ENCODE measurements at places on chromosomes 5 and 9.

- no peak for DNase-seq
These were observed 10.4 kb downstream of the CCL28 start for GRCh38 chr5:43401827-43402226.

DNA sequence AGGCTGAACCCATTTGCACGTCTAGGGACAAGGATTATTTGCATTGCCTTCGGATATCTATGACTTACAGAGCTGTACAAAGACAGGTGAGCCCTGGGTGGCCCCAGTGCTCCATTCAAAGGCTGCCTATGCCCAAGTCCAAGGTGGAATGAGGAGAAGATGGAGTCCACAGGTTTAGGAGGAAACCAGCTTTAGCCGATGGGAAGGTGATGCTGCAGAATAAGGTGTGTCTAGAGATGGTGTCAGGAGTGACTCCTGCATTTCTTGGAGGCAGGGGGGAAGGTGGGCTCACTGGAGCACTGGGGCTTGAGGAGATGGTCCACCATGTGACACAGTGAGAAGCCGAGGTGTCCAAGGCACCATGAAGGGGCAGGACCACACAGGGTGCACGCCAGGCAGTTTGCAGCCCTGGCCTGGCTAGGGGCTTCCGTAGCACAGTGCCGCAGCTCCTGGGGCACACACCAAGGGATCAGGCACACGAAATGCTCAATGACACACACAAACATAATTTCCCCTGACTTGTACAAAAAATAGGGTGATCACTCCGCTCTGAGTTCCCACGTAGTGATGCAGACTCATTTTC, 32.1 kb downstream of the SEMA4D start:
- no peak for DNase-seq

GRCh38 chr9:118782790-118783463, 586.3 kb downstream of the BRINP1 start:
- no peak for DNase-seq

DNA sequence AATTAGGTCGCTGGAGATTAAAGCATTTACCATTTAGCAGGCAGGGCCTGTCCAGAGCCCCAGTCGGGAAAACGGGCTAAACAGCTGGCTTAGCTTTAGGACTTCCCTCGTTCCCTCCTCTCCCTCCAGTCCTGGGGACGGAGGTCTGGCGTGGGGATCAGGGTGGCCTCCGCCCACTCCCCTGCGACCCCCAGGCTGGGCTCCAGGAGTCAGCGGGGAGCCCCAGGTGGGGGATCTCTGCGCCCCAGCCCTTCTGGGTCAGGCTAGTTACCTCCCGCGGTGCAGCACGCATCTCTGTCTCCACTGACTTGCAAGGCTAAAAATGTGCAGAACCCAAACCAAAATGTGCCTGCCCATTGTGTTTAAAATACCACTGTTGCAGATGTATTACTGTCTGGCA, 16.2 kb upstream of the CAMSAP1 start:
- DNase-seq, result no peak

DNA sequence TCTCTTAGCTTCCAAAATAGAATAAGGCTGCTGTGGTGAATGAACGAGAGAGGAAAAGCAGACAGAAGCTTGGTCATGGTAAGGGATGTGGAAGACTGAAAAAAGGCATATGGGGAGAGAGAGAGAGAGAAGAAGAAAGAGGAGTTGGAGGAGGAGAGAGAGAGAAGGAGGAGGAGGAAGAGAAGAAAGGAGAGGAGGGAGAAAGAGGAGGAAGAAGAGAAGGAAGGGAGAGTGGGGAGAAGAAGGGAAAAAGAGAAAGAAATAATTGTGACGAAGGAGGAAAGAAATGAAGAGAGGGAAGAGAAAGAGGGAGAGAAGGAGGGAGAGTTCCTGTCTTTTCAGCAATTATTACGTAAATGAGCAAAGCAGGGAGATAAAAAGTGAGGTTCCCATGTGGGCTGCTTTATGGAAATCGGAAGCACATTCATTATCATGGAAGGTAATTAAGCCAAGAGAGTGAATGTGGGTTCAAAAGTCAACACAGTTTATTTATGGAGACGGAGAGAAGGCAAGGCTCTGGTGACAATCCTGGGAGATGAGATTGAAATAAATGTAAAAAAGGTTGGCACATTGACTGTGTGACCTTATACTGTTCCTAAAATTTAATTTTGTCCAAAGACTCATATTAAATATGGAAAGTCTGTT, 611.2 kb downstream of the KIF4B start:
- DNase-seq, result no peak

GRCh38 chr9:14935964-14936363, 25.7 kb upstream of the FREM1 start:
- no peak for DNase-seq

GRCh38 chr5:119943148-119943547, 313.8 kb downstream of the FAM170A start:
- peak; percentile 9 for DNase-seq

GRCh38 chr9:134938346-134939079, 20.8 kb upstream of the FCN1 start:
- no peak for DNase-seq

DNA sequence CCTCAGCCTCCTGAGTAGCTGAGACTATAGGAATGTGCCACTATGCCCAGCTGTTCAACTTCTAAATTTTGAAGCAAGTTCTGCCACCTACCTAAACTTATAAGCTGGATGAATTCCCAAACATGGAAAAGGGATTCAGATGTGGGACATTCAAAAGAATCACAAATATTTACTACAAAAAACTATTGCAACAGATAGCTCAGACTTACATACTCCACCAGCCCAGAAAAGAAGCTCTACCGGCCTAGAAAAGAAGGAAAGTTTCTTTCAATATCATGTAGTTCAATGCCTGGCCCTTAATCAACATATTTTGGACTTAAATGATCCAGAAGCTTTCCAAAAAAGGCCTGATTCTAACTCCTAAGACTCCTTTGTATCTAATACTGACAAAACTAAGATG, 23.8 kb downstream of the SH3RF2 start:
- no peak for DNase-seq

DNA sequence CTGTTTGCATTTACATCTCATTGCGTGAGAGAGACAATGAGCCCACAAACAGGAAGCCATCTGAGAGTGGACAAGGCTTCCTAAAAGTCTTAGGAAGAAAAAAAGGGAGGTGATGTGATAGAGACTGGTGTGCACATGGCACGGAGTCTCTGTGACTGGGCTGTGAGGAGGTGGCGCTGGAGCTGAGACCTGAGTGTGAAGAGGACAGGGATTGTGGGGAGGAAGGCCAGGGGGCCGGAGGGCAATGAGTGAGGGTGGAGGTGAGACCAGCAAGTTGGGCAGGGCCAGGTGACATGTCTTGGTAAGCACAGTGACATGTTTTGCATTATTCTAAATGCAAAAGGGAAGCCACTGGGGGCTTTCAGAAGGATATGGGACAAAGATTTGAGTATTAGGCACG, 45.0 kb downstream of the TSPAN17 start:
- DNase-seq, result no peak

- DNase-seq, result no peak
These were observed 32.3 kb downstream of the GLRA1 start for GRCh38 chr5:151892393-151892792.

DNA sequence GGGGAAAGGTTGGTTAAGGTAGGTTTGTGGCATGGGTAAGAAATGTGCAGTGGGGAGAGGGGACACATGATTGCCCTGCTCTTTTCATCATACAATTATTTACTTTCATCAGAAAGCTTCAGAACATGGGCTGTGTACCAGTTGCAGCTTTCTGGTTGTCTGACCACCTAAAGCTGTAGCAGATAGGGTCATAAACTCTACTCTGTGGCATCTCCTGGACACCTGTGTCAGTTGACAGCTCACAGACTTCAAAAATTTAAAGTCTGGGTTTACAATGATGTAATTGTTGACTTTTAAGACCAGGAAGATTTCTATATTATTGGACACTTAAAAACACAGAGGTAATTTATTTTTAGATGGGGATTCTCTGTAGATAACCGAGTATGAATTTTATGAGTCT, 222.7 kb upstream of the PRR16 start:
- DNase-seq, result no peak

DNA sequence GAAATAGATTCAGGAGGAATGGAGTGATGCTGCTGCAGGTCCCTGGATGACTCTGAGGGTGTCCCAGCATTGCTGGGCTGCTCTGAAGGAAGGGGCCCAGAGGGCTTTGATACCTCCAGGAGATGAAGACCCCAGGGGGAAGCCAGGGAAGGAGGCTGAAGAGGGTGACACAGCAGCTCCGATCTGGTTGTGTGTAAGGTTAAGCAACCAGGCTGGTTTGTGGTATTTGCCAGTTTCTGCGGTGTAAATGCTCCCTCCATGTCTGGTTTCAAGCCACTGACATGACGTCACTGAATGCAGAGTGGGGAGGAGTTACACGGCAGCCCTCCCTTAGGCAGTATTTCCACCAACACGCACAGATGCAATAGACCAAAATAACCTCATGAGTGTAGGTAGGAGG, 40.0 kb upstream of the ORM1 start:
- peak; percentile 59 for DNase-seq

GRCh38 chr5:38922199-38922598, 76.4 kb downstream of the OSMR start:
- peak; percentile 38 for DNase-seq

DNA sequence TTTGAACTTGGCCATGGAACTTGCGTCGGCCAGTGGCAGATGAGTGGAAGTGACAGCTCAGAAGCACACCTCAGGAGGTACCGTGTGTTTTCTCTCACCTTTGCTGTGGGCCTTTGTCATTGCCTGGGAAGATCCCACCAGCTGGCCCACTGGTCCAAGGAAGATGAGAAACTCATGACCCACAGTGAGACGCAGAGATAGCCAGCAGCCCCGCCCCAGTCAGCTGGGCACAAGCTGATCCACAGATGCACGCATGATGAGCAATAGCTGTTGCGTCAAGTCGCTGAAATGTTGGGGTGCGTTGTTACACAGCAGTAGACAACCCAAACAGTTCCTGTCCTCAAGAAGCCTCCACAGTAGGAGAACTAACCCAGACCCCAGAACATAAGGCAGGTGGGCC, 30.8 kb upstream of the UNC5A start:
- DNase-seq, result no peak

DNA sequence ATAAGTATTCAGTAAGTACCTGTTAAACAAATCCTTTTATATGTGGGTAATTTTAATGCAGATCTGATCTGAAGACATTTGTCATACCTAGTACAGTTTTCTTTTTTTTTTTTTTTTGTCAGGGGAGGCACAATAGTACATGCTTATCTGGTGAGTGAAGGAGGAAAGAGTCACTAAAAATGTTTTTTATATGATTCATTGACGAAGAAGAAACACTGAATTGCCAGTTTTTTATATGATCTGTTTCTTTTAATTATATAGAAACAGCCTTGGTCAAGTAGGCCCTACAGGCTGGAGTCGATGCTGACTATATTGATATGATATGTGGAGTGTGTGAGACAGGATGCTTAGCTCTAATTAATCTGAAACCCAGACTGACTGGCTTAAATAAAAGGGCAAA, 315.2 kb downstream of the PSAT1 start:
- DNase-seq, result no peak

DNA sequence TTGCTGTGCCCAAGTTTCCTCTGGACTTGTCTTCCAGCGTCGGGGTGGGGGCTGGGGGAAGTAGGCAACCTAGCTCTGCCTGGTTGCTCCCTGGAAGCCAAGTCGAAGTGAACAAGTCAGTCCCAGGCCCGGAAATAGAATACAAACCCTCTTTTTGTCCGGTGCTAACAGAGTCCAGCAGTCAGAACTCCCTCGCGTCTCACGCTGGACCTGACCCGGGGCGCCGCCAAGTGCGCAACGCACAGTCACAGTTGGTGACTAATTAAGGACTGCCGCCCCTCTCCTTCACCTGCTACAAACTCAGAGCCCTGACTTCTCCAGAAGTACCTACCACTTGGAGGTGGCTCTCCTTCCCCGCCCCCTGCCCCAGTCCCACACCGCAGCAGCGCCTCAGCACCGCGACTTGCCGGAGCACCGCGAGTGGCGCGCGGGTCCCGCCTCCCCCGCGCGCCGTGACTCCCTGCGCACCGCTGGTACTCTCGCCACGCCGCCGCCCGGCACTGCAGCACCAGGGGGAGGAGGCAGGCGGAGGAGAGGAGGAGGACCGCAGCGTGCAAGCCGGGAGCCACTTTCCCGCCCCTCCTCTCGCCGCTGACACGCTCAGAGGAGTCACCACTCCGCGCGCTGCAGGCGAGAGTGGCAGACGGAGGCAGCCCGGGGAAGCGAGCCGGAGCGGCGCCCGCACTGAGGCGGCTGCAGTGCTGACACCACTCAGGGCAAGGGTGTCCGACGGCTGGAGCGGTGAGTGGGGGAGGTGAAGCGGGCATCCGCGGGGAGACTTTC, at the start of gene SV2C:
Gene SV2C (plus strand): TSS at position 612 of the 783 bp plus-strand sequence. CDS start 48,368 bp downstream, outside the sequence.
- DNase-seq, result no peak

- DNase-seq, result no peak
These were observed 51.1 kb downstream of the NFIB start for GRCh38 chr9:14262827-14263226.

DNA sequence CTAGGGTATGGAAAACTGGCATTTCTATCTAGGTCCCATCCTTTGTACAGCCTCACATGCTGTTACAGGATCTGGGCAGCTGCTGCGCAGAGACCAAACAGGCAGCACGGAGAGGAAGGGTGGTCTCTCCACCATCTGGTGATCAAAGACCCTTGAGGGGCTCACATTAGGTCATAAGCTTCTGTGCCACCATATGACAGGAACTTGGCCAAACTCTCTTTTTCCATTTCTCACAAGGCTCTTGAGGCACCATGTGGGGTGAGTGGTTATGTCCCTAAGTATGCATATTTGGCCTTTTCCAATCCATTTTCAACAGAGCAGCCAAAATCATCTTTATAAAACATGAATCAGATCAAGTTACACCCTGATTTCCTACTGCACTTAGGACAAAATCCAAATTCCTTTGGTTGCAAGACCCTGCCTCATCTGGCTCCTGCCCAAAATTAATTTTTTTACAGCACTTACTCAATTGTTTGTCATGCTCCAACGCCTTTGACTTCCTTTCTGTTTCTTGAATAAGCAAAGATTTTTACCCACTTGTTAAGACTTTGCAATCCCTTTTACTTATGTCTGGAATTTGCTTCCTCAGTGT, 730.0 kb downstream of the MAT2B start:
- no peak for DNase-seq

DNA sequence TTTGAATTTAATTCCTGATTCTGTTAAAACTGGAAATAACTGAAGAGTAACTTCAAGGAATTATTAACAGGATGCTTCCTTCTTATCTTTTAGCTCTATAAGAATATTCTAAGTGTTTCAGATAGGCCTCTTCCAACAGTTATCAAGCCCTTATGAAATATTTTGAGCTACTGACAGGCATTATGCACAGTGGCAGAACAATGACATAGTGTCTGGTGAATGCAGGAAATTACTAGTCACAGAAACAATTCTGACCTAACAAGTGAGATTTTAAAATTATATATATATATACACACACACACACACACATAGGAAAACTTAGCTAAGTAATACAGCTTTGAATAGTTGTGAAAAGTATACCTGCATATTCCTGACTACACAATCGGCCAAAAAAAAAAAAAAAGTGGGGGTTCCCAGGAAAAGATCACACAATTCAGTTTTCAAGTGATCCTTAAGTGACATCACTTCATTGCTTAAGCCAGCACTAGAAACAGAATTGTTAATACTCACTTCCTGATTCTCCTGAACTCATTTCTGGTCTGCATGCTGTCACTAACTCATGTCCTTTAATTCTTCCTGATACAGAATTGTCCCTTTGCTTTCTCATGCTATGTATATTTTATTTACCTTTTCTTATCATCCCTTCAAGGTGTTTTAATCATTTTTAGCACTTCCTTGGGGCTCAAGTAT, 77.3 kb downstream of the SLC25A46 start:
- peak; percentile 53 for DNase-seq

- no peak for DNase-seq
These were observed 41.6 kb upstream of the EXOC3 start for GRCh38 chr5:401146-402034.

GRCh38 chr9:115391168-115391825, 273.3 kb upstream of the TNC start:
- DNase-seq, result no peak

GRCh38 chr9:130287736-130288135, 22.2 kb downstream of the HMCN2 start:
- DNase-seq, result no peak

Measured in brain microvascular endothelial cell (primary cell).